Fibroblast of lung (primary cell): ENCODE measurements at places on chromosomes 2 and 18. TPM values are rescaled to one million over a fixed set of nuclear protein-coding genes. Genes with fewer than 3 reads are reported as not detected.

Gene IL36RN
- total RNA-seq, result not detected in 2 replicates

Gene SPHKAP
- not detected in 2 replicates for total RNA-seq

Gene SERPINB13
- total RNA-seq, result not detected in 2 replicates

Gene SNORC
- 0.77 and 0.83 TPM in 2 replicates for total RNA-seq

Gene RGPD8
- total RNA-seq, result 9.5 and 13.4 TPM in 2 replicates

Gene CHRND
- not detected in 2 replicates for total RNA-seq

Gene RAB6C
- total RNA-seq, result not detected in 2 replicates

Gene DCDC2C
- not detected in 2 replicates for total RNA-seq

Gene TUBA4B
- total RNA-seq, result not detected in 2 replicates

Gene TMEM247
- not detected in 2 replicates for total RNA-seq

Gene TEX51
- total RNA-seq, result not detected in 2 replicates

Gene LBX2
- total RNA-seq, result 1.5 and 3.0 TPM in 2 replicates

Gene SLC5A7
- not detected in 2 replicates for total RNA-seq

Gene MAB21L4
- not detected in 2 replicates for total RNA-seq

Gene TOGARAM2
- total RNA-seq, result 0.26 and 0.33 TPM in 2 replicates

Gene KCNK3
- under 0.01 and 0.26 TPM in 2 replicates for total RNA-seq

Gene HOXD12
- total RNA-seq, result not detected in 2 replicates

Gene ALMS1
- total RNA-seq, result 12.3 and 13.4 TPM in 2 replicates

Gene STAT4
- 0.51 and 0.66 TPM in 2 replicates for total RNA-seq
